Activated effector memory CD4-positive, alpha-beta T cell treated with anti-CD3 and anti-CD28 coated beads, Interleukin-2, amount 50 U/mL, for 16 hours (primary cell): ENCODE measurements at places on chromosomes 11 and 22.

DNA sequence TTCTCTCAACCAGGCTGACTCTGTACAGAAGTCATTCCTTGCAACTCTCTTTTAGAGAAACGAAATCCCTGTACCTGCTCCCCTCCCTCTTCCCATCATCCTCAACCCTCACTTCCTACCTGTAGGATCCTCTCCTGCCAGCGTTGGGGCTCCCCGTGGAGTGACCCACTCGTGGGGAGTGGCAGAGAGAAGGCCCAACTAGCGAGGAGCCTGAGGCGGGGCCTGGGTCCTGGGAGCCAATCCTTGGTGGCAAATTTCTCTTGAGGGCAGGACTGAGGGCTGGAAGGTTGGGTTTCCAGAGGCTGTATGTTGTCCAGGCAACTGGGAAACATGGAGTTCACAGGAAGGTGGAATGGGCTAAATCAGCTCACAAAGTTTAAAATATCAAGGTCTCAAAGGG is 10.4 kb downstream of the NHERF4 start:
- DNase-seq = no peak

DNA sequence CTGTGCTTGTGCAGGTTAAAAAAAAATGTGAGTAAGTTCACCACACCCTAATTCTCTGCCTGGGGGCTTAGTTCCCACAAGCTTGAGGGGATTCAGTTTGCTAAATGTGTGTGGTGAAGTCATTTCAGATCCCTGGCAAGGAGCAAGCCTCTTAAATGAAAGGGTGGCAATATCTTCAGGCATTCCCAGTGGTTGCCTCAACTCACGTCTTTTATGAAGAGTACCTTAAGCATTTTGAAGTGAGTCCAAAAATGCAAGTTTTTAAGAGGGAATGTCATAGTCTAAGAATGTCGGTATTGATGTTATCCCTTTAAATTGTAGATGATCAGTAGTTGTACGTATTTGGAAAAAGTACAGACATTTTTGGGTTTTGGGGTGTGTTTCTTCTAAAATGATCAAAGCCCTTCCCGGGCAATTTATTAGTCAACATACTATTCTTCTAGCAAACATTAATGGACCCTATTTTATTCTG is 4.9 kb downstream of the TCP11L1 start:
- DNase-seq = no peak

GRCh38 chr22:20565079-20565734 is 57.8 kb downstream of the MED15 start:
- peak; percentile 59 for DNase-seq

DNA sequence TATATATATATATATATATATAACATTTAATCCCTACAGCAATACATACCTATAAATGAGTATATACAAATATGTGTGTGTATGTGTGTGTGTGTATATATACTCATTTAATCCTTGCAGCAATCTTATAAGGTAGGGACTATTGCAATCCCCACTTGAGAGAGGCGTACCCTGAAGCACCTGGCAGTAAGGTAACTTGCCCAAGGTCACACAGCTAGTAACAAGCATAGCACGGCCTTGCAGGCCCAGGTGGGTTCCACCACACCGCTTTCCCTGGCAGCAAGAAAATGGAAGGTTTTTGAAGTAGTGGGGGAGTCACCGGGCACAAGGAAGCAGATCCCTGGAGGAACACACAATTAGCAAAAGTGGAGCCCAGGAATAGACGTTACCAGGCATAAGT is 3.3 kb upstream of the ADA2 start:
- DNase-seq = no peak

DNA sequence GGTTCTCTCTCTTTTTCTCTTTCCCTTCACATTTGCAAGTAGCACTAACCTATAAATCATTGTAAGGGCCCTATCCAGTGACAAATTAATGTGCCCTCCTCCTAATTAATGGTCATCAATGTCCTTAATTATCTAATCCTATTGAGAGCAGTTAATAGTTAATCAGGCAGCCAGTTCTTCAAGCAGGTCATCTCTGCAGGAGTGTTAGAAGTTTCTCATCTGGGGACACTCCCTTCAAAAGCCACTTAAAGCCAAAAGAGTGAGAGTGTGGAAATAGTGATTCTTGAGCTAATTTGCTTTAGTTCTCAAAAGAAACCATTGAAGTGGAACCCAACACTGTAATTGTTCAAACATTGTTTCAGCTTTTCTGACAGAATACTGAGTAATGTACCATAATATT is 141.6 kb downstream of the ELP4 start:
- no peak for DNase-seq

DNA sequence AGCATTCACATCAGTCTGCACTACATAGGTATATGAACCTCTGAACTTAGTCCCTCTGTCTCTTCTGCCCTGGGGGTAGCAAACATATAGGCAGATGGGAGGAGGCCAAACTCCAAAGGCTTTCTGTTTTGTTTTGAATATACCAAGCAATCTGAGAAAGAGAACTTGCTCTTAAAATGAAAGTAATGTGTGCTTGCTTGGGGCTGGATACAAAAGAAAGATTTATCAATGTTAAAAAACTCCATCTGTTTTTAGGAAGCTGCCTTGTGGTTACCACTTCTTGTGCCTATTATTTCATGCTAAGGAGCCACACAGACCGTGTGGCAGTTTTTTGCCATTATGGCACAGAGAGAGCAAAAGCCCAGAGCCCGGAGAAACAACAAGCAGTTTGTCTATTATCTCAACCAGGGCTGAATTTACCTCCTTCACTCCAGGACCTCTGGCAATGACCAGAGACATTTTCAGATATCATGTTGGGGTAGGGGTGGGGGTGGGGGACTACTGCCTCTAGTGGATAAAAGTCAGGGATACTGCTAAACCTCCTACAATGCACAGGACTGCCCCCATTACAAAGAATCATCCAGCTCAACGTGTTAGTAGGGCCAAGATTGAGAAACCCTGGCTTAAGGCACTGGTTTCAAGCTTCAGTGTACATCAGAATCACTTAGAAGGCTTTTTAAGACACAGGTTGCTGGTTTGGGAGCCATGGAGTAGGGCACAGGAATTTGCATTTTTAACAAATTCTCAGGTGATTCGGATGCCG is 124.2 kb downstream of the APIP start:
- no peak for DNase-seq

DNA sequence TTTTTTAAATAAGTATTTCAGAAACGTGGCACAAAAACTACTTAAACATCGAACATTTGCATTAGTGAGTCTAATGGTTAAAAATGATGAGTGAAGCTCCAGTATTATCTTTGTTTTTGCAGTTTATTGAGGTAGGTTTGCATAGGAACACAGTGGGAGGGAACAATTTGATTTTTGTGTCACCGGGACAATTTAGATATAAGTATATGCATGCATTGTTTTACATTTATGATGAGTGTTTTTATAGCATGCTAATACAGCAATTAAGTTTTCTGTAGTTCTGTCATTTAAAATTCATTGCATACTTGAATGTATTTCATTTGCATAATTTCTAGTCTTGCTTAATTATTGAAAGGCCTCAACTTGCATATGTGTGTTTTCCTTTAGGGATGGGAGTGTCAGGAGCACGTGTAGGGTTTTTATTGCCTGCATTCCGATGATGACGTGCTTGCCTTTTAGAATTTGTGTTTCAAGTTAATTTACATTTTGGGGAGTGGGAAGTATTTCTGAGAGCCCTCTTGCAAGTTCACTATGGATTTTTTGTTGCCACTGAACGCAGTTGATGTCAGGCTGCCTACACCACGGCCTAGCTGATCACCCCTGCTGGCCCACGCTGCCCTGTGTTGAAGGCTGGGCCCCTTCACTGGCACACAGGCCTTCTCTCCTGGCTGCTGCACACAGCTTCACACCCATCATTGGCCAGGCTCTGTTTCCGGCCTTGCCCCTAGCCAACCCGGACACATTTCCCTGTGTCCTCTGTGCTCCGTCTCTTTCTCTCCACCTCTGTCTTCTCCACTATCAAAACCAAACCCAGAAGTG is 120.9 kb downstream of the TBC1D22A start:
- no peak for DNase-seq

DNA sequence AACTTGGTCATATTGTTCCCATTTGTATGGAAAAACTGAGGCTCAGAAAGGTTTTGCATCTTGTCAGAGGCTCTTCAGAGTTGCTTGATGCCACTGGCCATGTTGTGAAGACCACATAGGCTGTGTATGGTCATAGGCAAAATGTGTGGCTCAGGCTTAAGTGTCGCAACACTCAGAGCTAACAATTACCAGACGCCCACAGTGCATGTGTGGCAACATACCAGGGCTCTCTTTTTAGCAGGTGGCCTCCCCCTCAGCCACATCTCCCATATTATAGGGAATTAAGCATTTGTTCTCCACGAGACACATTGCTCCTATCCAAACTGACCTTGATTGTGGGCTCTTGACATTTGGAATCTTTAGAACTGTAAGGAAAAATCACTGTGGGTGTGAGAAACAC is 802.5 kb downstream of the DLG2 start:
- no peak for DNase-seq

DNA sequence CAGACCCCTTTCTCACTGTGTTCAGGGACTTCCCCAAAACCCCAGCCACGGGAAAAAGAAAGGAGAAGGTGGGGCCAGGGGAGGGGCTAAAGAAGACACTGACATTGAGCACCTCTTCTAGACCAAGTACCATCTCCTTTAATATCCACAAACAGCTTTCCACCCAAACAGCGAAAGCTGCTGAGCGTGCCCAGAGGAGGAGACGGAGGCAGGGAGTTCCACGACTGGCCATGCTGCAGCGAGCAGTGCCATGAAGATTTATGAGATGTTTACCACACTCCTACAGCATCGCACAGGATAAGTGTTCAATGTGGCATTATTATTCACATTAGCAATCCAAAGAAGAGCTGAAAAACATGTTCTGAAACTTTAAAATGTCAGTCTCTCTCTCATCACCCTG is 127.4 kb downstream of the LARGE1 start:
- no peak for DNase-seq

GRCh38 chr11:33068611-33069340 is 29.4 kb downstream of the TCP11L1 start:
- no peak for DNase-seq

GRCh38 chr11:68282141-68282860 is 10.5 kb upstream of the C11orf24 start:
- no peak for DNase-seq

DNA sequence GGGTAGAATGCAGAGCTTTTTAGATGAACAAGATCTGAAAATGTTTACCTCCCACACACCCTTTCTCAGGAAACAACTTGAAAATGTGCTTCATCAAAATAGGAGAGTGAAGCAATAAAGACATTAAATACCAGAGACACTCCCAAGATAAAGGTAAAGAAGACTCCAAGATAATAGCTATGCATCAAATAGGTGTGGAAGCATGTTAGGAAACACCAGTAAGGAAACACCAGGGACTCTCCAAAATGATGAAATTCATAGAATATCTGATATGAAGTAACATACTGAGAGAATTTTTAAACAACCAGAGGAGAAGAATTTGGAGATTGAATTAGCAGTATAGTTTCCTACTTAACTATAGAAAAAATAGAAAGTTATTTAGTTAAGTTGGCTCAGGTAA is 57.0 kb downstream of the OR10A6 start:
- no peak for DNase-seq

DNA sequence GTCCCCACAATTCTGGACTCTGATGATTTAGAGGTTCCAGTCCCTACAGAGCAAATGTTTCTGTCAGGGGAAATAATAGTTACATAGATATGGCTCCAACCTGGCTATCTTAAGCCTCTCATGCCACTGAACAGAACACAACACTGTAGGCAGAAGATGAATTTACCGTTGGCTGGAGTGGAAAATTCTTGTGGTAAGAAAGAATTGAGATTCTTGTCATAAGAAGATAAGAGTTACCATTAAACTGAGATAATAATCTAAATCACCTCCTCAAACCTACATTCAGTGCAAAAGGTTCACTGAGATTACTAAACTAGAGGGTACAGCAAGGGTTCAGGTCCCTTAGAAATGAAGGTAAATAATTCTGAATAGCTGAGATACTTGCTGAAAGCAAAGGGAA is 10.1 kb upstream of the NAALAD2 start:
- DNase-seq = no peak

GRCh38 chr11:13535819-13536218 is 40.0 kb upstream of the PTH start:
- DNase-seq = no peak

DNA sequence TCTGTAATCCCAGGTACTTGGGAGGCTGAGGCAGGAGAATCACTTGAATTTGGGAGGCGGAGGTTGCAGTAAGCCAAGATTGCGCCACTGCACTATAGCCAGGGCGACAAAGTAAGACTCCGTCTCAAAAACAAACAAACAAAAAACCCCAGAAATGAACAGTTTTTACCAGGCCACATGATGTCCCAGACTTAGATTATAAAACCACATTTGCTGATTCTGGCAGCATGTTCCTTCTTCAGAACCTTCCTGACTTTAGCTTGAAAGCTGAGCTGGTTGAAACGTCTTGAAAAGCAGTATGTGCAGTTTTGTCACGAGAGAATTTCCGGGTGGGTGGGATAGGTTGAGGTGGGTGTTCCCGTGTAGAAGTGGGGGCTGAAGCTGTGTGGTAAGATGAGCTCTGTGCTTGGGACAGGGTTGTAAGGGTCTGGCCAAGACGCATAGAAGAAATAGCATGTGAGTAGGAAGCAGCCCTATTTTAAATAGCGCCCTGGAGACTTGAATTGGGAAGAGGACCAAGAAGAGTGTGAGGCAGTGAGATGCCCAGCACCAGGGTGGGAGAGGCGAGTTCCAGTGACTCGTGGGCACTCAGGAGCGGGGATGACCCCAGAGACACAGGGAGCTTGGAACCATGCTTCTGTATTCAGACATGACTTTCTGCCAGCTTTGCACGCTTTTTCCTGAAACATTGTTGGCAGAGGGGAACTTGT is 7.6 kb downstream of the AP2A2 start:
- DNase-seq = no peak

DNA sequence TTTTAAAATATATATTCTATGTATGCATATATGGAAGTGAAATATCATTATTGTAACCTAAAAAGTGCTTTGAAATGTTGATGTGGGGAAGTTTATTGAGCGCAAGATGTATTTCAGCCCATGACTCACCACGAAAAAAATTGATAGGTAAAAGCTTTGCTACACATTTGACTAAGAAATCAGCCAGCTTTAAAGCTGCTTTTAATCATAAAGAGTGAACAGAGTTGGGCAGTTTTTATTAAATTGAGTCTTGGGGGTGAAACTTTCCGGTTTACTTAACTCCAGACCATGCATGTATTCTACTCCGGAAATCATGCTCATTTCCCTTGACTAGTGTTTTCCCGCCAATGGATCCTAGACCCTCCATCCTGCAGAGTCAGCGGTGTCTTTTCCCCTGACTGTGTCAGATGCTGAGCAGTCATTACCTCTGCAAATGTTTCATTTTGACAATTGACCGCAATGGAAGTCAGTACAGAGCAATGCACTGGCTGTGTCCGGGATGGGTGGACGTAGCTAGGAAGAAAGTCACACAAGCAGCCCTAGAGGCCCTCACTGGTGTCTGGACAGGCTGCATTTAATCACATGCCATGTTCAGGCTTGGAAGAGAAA is 47.2 kb upstream of the MPEG1 start:
- DNase-seq = no peak

- DNase-seq = peak; percentile 38
These were observed 33.8 kb downstream of the MYEOV start for GRCh38 chr11:69327741-69328191.
